ENCODE measurements at places on chromosomes 4 and X.

- no peak for DNase-seq
Measured at GRCh38 chr4:123096038-123096437, 173.6 kb upstream of the NUDT6 start.

GRCh38 chr4:75099321-75099720 is 166.4 kb downstream of the PARM1 start:
- DNase-seq, result no peak

DNA sequence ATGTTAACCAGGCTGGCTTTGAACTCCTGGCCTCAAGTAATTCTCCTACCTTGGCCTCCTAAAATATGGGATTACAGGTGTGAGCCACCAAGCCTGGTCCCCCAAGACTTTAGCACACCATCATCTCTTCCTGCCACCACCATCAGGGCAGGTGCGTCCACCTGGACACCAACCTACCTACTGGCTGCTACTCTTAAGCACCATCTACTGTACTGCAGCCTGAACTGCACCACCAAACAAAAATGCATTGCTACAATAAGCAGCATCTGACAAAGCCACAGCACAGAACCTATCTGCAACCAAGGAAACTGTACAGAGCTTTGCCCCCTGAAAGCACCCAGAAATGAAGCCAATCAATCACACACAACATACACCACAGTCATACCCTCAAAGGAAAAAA is 139.7 kb downstream of the EFHC2 start:
- DNase-seq, result no peak

DNA sequence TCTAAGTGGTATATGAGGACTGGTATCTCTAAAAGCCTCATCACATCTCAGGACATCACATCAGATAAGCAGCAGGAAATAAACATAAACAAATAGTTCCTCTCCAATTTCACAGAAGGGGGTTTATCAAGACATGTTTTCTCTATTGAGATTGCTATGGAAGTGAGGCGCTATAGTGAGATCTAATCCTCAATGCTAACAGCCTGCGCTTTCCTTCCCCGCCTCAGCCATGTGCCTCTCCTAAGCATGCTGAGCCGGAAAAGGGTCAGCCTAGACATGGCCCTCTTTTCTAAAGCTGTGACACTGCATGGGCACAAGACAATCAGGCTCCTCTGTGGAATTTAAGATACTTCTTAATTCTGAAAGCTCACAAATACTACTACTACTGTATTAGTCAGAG is 286.1 kb downstream of the INPP4B start:
- DNase-seq, result no peak

DNA sequence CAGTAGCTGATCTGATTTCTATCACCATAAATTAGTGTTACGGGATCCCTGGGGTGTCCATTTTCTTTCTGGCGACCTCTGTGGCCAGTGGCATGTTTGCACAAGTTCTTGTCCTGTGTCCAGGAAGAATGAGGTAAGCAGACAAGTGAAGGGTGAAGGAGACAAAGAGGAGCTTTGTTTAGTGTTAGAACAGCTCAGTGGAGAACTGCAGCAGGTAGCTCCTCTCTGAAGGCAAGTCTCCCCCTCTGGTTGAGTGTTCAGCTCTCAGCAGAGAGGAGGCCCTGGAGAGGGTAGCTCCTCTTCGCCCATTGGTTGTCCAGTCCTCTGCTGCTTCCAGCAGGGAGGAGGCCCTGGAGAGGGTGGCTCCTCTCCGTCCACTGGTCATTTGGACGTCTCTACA is 47.2 kb downstream of the DMP1 start:
- no peak for DNase-seq

GRCh38 chr4:3248178-3248480 is 830 bp upstream of the MSANTD1 start:
- no peak for DNase-seq

DNA sequence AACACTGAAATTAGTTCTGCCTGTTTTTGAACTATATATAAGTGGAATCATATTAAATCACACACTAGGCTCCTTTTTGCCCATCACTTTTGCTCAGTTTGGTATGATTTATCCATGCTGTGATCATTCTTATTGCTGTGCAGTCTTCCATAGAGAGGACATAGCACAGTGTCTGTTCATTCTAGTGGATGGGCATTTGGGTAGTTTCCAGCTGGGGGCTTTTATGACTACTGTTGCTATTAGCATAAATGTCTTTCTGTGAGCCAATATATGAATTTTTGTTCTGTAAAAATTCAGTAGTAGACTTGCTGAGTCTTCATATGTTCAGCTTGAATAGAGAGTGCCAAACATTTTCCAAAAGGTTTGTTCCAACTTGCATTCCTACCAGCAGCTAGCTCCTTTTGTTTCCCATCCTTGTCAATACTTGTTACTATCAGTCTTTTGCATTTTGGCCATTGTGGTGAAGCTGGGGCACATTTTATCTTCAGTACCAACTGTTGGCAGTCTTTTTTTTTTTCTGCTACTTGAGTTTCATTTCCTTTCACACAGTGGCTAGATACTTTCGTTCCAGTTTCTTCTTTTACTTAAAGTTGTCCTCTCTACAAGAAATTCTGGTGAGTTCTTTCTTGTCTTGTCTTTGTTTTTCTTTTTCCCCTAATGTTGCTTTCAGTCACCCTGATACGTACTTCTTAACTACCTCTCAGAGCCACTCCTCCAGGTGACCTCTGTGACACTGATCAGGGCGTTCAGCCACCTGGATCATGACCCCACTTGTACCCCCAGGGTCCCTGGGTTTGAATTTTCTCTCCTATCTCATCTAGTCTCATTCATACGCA is 87.0 kb downstream of the ANXA3 start:
- DNase-seq, result no peak

- DNase-seq, result no peak
Measured at GRCh38 chrX:112901869-112902725, 61.5 kb upstream of the AMOT start.

GRCh38 chrX:104315555-104315954 is 60.8 kb upstream of the ESX1 start:
- no peak for DNase-seq

DNA sequence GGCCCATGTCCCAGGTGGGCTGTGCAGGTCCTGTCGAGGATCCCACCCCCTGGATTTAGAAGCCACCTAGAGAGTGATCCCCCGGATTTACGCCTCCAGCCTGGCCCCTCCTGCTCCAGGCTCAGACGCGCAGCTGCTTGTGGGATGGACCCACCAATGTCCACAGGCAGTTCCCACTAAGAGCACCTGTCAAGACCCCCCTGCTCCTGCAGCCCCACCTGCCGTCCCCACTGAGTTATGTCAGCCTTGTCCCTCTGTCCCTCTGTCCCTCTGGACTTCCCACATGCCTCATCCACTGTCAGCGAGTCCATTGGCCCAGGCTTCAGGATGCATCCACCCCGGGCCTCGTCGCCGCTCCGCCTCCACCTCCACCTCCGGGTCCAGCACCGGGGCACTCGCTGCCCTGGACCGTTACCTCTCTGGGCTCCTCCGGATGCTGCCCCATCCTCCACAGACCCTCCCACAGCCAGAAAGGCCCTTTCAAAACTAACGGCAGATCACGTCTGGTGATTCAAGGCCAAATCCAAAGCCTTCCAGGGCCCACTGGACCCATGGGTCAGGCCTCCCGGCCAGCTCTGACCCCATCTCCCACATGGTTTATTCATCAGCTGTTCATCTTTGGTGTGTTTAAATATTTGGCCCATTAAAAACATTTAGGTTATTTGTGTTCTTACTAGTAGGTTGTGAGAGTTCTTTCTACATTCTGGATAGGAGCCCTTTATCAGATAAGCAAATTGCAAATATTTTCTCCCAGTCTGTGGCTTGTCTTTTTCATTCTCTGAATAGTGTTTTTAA is 28.3 kb downstream of the HTRA3 start:
- no peak for DNase-seq

DNA sequence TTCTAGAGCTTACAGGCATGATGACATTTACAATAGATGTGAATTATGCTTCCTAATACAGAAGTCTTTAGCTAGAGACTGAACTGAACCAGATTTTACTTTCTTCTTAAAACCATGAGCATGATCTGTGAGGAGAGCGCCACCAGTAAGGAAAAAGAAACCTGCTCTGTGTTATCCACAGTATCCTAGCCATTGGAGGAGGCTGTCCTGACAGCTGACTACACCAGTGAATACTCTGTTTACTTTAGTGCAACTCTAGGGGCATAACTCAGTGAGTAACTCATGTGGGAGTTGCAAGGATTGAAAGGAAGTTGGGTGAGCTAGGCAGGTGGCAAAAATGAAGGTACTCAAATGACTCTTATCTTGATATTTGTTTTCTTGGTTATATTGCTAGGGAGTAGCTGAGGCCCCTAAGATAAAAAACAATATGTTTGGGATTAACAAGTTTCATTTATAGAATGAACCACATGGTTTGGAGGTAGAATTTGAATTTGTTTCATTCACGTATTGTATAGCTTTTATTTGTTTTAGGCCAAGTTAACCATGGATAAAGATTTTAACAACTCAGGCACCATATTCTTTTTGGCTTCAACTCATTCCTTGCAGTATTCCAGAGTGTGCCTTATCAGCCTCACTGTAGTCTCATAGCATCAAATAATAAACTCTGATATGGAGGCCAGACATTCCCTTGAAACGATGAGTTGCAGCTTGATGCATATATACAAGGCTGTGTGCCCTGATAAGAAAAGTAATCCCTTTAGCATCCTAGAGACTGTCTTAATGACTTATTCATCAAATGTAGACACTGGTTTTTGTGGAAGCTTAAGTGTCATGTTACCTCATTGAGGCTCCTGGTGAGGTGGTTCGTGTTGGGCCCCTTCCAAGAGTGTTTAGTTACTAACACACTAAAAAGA is 2.5 kb downstream of the BMP3 start:
- no peak for DNase-seq

GRCh38 chr4:68385267-68385666 is 35.4 kb upstream of the YTHDC1 start:
- DNase-seq, result no peak

DNA sequence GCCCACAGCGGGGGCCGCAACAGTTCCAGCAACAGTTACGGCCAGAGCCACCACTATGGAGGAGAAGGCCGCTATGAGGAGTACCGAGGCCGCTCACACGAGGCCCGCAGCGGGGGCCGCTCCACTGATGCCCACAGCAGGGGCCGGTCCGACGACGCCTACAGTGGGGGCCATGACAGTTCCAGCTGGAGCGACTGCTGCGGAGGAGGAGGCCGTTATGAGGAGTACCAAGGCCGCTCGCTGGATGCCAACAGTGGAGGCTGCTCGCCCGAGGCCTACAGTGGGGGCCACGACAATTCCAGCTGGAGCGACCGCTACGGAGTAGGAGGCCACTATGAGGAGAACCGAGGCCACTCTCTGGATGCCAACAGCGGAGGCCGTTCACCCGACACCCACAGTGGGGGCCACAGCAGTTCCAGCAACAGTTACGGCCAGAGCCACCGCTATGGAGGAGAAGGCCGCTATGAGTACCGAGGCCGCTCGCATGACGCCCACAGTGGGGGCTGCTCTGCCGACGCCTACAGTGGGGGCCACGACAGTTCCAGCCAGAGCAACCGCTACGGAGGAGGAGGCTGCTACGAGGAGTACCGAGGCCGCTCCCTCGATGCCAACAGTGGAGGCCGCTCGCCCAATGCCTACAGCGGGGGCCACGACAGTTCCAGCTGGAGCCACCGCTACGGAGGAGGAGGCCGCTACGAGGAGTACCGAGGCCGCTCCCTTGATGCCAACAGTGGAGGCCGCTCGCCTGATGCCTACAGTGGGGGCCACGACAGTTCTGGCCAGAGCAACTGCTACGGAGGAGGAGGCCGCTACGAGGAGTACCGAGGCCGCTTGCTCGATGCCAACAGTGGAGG is 1.7 kb downstream of the RBMXL3 start:
- DNase-seq, result no peak

DNA sequence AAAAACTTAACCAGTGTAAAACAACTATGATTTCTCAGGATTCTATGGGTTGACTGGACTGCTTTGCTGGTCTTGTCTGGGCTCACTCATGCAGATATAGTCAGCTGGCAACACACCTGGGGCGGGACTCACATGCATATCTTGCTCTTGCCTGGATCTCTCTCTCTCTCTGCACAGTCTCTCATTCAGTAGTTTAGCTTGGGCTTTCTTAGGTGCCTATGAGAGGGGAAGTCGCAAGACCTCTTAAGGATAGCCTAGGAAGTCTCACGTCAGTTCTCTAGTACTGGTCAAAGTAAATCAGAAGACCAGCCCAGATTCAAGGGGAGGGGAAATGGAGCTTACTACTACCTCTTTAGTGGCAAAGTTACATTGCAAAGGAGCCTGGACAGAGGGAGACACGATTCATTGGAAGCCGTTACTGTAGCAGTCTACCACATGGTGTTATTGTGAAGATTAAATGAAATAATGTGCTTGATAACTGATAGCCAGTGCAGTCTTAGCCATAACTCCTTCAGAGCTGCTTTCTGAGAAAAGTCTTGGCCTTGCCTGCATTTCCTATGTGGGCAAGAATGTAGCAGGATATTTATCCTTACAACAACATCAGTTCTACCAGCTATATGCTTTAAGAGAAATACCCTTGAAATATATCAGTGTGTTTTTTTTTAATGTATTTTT is 2.1 kb downstream of the COPS4 start:
- no peak for DNase-seq

GRCh38 chrX:106649523-106650428 is 38.0 kb downstream of the RADX start:
- no peak for DNase-seq

DNA sequence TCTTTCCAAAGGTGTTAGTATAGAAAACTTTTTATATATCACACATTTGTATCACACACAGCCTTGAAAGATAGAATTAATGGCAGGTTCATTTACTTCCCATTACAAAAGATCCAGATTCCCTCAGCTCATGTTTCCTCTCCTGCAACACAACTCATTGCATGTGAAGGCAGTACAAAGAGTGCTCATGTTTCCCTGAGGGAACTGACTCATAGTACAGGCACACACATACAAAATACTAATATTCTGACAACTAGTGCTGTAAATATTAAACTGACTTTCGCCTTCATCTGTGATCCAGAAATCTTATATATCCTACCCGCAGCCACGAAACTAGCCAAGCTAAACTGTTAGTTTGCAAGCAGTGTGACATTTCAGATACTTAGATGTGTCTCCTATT is 819.8 kb upstream of the PCDH7 start:
- no peak for DNase-seq

DNA sequence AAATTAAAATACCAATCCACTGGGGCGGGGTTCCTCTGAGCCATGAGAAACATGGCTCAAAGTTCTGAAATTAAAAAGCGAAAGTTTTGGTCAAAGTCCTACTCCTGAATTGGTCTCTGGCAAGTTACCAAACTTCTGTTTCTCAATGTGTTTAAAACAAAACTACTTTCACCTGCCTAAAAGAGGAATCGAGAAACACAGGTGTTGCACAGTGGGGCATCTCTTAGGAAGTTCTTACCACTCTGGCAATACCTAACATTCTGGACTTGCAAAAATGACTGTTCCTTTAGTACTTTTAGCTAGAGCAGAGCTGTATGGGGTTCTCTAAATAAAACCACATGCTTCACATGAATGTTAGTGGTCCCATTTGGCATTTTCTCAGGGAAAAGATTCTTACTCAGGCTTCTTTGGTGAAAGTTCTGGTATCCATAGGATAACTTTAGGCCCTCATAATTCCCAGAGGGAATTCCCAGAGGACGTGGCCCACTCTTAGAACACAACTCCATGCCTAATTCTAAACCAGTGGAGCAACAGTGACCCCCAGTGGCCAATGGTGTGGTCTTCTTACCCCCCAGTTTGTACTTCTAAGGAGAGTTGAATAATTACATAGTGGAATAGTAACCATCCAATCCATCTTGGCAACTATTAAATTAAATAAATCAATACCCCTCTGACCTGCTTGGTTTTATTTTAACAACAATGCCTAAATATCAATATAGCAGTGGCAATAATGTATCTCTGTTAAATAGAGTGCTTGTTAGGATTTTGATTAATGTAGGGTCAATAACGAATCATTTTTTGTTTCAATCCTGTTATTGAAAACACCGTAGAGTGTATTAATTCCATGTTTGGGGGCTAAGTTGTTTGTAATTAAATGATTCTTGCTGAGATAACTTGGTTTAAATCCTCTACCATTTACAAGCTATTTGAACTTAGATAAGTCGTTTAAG is 21.9 kb downstream of the BMP3 start:
- DNase-seq, result no peak

Data from NCI-H1417 treated with DMSO at 0.1 percent for 48 hours (cell line).